SJSA1 (cell line): ENCODE measurements at places on chromosomes 2 and 18.

- DNase-seq, result no peak
These were observed 87.0 kb downstream of the EPB41L3 start for GRCh38 chr18:5456577-5457461.

- DNase-seq, result peak; percentile 49
These were observed 246.1 kb downstream of the EXOC6B start for GRCh38 chr2:72579591-72580180.

GRCh38 chr2:177754492-177754873 is 318.1 kb downstream of the PDE11A start:
- no peak for DNase-seq

- peak; percentile 45 for DNase-seq
These were observed 40.9 kb downstream of the TCF4 start for GRCh38 chr18:55546851-55547704.

DNA sequence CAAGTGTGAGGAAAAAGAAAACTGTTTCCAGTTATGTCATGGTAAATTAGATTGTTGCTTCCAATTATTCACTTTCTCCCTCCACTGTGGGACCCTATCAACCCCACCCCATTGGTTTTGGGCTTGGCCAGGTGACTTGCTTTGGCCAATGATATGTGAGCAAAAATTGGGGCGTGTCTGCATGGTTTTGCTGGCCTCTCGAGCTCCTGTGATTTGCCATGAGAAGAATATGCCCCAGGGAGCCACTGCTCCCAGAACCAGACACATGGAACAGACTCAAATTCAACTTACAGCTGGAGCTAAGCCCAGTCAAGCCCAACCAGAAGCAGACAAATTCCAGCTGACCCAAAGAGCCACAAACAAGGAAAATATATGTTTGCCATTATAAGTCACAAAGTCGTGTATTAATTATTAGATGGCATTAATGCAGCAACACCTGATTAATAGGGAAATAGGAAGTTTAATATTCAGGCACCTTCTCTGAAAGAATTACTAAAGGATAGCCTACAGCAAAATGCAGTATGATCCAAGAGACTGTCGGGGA is 248.9 kb downstream of the ANAPC1 start:
- DNase-seq, result no peak

GRCh38 chr2:177164131-177164530 is 48.5 kb upstream of the HNRNPA3 start:
- no peak for DNase-seq

DNA sequence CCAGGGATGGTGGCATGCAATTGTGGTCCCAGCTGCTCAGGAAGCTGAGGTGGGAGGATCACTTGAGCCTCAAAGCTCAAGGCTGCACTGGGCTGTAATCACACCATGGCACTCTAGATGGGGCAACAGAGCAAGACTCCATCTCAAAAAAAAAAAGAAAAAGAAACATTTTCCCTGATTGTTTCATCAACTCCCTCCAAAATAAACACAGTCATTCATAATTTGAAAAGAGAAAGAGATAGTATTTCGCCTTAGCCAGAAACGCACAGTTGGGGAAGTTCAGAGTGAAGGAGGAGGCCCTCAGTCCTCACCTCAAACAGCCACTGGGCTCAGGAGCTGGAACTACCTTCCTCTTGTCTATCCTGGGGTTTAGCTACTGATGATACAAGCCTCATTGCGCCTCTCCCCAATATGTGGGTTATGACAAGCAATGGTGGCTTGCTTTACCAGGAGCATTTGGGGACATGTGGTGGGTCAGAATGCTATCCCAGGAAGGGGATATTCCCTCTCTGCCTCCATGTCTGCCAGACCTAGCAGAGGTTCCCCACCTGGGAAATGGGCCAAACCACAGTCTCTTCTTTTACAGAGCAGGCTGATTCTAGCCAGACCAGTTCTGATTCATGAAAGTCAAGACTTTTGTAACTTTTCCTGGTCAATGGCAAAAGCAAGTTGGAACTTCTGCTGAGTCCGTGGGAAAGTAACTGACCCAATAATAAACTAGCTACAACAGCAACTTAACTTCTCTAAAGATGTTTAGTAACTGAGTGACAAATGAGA is 22.2 kb upstream of the TMEM87B start:
- DNase-seq, result no peak

DNA sequence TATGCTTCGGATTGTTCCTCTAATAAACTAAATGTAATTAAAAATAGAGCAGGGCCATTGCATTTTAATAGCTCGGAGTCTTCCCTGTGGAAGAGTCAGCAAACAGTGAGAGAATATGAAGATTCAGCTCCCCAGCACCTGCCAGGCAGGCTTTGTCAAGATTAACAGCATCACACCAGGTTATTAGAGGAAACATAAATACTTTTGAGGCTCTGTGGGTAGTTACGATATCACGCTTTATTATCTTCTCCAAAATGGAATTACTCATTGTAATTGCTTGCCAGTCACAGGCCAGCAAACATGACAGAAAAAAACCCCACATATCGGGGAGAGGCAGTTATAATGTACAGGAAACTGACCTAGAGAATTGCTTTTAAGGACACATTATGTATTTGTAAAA is 303.9 kb downstream of the CPS1 start:
- DNase-seq, result no peak

- DNase-seq, result peak; percentile 14
These were observed 14.6 kb downstream of the ENOSF1 start for GRCh38 chr18:697800-698199.

DNA sequence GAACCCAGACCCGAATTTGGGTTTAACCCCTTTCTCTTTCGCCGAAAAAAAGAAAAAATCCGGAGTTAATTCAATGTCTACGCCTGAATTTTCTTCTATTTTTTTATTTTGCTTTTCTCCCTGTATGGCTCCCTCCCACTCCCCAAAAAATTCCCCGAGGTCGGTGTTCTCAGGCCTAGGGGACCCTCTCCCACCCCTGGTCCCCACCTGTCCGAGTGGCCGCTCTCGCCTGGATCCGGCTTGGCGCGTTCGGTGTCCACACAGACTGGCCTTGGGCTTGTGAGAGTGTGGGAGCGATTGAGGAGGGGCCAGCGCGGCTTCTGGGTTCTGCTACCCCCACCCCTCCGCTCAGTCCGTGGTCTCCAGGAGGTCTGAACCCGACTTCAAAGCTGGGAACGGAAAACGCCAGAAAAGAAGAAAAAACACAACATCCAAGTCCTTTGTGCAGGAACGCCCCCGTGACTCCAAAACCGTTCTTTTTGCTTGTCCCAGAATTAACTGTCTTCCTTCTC is 5.7 kb upstream of the EN1 start:
- DNase-seq, result no peak

DNA sequence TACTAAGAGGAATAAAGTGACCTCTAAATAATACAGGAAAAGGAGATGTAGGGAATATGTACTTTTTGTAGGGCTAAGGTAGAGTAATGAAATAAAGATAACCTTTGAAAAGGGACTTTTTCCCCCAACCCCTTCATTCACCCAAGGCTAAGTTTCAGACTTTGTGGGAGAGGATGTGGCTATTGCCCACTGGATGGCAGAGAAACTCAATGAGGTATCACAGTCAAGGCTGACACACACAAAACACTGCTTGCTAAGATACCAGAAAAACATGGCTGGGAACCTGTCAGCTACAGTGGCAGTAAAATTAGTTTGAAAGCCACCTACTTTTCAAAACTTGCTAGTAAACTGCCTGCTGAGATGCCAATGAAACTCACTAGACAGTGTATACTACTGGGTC is 158.8 kb upstream of the WDSUB1 start:
- DNase-seq, result no peak

GRCh38 chr2:30266051-30266621 is 34.8 kb downstream of the LBH start:
- DNase-seq, result peak; percentile 52

DNA sequence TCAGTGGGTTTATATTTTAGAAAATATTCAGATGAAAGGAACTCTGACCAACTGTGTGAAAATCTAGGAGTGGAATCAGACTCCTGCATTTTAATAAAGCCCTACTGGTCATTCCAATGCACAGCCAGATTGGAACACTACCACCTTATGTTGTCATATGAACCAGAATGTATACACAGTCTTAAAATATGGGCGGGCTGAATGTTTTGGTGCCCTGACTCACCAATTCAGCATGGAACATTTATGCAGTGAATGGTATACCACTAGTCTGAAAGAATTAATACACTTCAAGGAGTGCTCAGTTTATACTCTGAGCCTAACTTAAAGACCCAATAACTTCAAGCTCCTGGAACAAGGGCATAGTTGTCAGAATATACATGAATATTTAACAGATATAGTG is 280.9 kb upstream of the TCF4 start:
- DNase-seq, result no peak

GRCh38 chr2:236956641-236957040 is 129.0 kb upstream of the COPS8 start:
- no peak for DNase-seq

DNA sequence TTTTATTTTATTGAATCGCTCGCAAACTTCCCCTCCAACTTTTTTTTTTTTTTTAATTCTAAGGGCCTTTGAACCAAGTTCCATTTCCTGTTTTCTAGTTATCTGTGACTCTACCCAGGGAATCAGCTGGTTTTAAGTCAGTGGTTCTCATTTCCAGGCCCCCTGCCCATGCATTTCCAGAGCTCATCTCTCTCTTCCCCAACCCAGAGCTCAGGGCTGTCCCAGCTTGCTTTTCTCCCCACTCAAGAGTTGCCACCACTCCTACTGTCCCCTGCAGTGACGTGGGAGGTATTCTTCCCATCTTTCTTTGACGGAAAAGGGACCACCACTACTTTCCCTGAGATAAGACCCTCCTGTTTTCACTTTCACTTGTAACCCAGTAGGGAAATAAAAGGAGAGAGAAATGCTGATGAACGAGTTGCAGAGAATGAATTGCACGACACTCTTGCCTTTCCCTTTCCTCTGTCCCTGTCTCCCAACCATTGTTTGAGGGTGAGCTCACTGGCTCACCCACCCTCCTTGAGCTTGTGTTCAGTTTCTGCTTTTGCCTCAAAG is 42.1 kb downstream of the TET3 start:
- no peak for DNase-seq

- DNase-seq, result no peak
These were observed 160.8 kb downstream of the LPIN1 start for GRCh38 chr2:11907190-11907589.

- peak; percentile 17 for DNase-seq
These were observed 485 bp upstream of the GALNT3 start for GRCh38 chr2:165794536-165794928.

DNA sequence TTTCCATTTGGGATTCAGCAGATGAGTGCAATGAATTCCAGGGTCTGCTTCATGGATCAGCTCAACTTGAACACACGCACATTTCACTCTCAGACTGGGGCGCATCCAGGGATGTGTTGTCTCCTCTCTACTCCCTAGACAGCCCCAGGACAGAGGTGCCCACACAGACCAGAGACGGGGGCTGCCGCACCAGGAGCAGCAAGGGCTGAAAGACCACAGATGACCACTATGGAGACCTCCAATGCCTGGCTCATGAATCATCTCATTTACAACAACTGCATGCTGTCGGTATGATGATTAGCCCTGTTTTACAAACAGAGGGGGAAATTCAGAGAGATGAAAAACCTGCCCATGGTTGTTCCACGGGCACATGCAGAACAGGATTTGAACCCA is 63.1 kb downstream of the CYP26B1 start:
- peak; percentile 54 for DNase-seq

GRCh38 chr2:9656270-9656766 is 25.5 kb upstream of the YWHAQ start:
- peak; percentile 95 for DNase-seq

GRCh38 chr18:53943326-53943860 is 281.1 kb downstream of the MBD2 start:
- no peak for DNase-seq

- DNase-seq, result no peak
These were observed 70.4 kb downstream of the KCTD1 start for GRCh38 chr18:26477828-26478466.

- peak; percentile 33 for DNase-seq
These were observed 217.0 kb upstream of the DTNA start for GRCh38 chr18:34493099-34493544.

DNA sequence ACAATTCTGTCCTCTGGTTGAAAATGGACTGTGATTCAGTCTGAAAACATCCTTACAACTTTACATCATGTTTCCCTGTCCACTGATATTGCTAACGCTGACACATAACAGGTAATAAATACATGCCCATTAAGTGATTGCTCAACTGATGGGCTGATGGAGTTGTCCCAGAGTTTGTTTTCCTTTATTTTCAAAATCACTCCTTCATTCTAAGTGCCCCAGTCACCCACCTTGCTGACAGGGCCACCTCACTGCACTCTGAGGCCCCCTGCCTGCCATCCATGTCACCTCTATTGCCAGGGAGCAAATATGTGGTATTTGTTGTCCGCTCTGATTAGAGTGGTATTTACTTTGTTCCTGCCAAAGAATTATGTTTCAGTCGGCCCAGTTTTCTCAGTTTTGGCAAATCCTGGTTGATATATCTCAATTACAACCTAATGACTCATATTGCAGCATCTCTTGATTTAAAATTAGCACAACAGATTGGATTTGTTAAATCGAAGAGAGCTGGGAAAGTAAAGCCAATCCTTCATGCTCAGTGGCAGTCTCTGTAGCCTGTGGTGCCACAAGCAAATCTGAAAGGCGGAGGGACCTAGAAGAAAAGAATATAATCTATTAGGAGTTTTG is 105.1 kb downstream of the RDH14 start:
- DNase-seq, result peak; percentile 49

DNA sequence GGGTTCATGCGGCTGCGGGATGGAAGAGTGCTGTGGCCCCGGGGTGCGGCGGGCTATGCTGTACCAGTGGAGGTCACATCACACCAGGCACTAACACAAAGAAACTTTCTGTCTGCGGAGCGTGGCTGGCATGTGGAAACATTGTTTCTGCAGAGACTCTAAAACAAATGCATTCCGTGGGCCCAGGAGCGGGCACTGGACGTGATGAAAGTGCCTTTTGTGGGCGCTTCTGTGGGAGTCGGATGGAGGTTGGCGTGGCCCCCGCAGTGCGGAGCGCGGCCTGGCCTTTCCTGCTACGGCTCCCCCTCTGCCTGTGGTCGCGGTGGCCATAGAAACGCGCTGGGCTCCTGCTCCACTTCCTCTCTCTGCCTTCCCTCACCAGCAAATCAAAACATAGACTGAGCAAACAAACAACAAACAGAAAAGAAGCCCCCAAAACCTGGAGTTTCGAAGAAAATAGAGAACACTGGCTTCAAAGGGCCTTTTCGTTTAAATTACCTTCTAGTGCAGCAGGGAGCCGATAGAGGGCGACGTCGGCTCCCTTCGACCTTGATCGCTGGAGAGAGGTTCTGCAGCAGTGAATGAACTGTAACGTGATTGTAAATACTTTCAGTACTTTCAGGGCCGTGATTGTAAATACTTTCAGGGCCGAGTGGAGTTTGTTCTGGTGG is 51.4 kb downstream of the KIF5C start:
- DNase-seq, result peak; percentile 31

- DNase-seq, result no peak
These were observed 1273.6 kb upstream of the SLC39A10 start for GRCh38 chr2:194383401-194383800.

DNA sequence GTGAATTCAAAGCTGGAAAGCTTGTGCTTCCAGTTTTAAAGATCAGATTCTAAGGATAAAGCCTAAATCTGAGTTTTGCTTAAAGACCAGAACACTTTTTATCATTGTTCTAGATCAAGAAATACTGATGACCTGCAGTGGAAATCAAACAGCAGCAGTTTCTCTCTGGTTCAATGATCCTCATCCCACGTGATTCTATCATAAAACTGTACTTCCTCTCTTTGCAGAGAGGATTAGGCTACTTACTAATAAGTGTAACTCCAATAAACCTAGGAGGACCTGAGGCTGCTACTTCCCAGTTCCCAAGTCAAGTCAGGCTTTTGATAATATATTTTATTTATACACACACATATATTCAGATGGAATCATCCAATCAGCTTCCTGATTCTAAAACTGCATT is 81.9 kb downstream of the TCF4 start:
- DNase-seq, result no peak
